Trophoblast cell (in vitro differentiated cells and primary cell): ENCODE measurements at places on chromosomes 2 and 18.

GRCh38 chr2:72809095-72809494, 16.7 kb downstream of the EXOC6B start:
- no peak for DNase-seq

DNA sequence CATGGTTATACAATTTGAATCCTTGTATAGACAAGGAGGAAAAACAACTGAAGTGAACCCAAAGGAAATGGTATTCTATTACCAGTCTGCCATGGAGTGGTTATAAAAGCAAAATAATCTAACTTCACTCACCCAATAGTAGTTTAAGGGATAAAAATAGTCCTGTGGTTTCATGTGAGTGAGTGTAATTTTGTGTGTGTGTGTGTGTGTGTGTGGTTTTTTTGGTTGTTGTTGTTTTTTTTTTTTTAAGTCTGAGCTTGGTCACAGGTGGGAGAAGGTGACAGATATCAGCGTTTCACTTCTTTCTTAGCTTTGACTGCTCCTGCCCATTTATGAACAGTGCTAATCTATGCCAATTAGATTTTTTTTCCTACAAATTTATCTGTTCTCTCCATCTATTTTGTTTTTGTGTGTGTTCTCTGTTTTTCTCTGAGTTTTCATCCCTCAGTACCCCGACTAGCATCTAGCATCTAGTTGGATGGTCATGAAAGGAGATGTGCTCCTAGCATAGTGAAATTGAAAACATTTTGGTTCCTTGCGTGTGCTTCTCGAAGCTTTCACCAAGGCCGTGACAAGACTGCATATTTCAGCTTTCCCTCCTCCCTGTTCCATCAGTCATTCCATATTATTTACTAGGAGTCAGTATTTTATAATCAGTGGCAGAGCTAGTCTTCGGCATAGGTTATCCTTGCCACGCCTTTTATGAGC, 200.1 kb upstream of the DTNA start:
- DNase-seq, result no peak

DNA sequence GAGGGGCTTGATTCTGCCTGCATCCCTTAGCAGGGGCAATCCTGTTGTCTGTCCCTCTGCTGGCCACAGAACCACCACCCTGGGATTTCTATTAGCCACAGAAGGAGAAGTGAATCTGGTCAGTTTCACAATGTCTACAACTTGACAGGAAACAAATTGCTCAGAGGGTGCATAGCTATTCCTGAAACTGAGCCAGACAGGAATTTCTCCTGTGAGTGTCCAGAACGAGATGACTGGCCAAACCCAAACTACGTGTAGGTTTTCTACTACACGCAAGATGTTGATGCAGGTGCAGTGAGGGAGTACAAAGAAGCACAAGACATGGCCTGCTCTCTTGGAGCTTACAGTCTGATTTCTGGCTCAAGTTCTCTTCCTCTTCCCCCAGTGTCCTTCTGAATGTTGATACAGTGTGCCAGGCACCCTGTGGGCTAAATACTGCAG, 201.9 kb downstream of the CLIP4 start:
- peak; percentile 33 for DNase-seq

DNA sequence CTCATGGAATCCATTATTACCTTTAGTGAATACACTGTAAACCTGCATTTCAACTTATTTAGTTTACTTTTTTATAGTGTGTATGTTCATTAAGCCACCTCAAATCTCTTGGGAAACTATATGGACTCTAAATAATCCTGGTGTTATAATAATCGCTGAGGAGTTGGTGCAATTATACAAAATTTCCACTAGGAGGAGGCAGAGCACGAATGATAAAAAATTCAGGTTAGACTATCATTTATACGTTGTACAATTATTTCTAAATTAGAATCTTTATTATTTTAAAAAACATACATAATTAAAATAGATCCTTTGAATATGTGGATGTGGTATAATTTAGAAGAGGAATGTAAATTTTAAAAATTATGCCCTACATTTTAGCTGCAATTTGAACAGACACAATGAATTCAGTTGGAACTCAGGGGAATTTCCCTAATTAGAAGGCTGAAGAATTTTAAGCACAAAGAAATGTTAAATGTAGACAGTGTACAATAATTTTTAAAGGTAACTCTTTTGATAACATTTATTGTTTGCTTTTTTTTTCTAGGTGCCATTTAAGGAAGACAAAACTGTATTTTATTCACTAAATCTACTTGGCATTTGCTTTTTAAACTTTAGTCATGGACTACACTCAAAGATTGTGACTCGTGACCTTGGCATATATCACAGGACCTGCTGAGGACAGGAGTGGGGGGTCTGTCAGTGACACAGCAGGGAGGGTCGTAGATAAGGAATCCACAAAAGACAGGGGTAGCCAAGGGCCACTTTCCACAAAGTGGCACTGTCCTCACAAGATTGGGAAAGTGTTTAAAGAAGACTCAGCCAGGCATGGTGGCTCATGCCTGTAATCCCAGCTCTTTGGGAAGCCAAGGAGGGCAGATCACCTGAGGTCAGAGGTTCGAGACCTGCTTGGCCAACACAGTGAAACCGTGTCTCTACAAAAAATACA, 45.5 kb downstream of the RAB12 start:
- peak; percentile 65 for DNase-seq

GRCh38 chr2:239528146-239528545, 127.3 kb upstream of the HDAC4 start:
- DNase-seq, result no peak

- no peak for DNase-seq
Observed at GRCh38 chr2:70941701-70942100, 6.0 kb downstream of the ATP6V1B1 start.

- no peak for DNase-seq
Observed at GRCh38 chr2:191740759-191741158, 62.8 kb downstream of the NABP1 start.
